IgD-negative memory B cell (primary cell): ENCODE measurements at places on chromosomes 7 and 10. TPM values are rescaled to one million over a fixed set of nuclear protein-coding genes. Genes with fewer than 3 reads are reported as not detected.

TFR2 gene
- 0.44 TPM for polyA plus RNA-seq

STAG3 gene
- 61.5 TPM for polyA plus RNA-seq

NRF1 gene
- 22.7 TPM for polyA plus RNA-seq

ZP3 gene
- 4.1 TPM for polyA plus RNA-seq

LAMB1 gene
- not detected for polyA plus RNA-seq

NUTM2E gene
- polyA plus RNA-seq: not detected

CRYGN gene
- polyA plus RNA-seq: not detected

MICALL2 gene
- polyA plus RNA-seq: not detected

PILRA gene
- polyA plus RNA-seq: 2.3 TPM

RTKN2 gene
- 0.05 TPM for polyA plus RNA-seq

ADAM8 gene
- polyA plus RNA-seq: 70.9 TPM

BHLHA15 gene
- polyA plus RNA-seq: 5.3 TPM

TSPAN13 gene
- 72.8 TPM for polyA plus RNA-seq

UTF1 gene
- not detected for polyA plus RNA-seq

ZNF789 gene
- 4.4 TPM for polyA plus RNA-seq

CDK14 gene
- 53.0 TPM for polyA plus RNA-seq

LRRC17 gene
- polyA plus RNA-seq: not detected

SMARCD3 gene
- 1.1 TPM for polyA plus RNA-seq

TBC1D12 gene
- 2.9 TPM for polyA plus RNA-seq

ZCWPW1 gene
- polyA plus RNA-seq: 12.1 TPM

HOXA1 gene
- 0.24 TPM for polyA plus RNA-seq
